ENCODE measurements at places on chromosomes 5 and 9.

DNA sequence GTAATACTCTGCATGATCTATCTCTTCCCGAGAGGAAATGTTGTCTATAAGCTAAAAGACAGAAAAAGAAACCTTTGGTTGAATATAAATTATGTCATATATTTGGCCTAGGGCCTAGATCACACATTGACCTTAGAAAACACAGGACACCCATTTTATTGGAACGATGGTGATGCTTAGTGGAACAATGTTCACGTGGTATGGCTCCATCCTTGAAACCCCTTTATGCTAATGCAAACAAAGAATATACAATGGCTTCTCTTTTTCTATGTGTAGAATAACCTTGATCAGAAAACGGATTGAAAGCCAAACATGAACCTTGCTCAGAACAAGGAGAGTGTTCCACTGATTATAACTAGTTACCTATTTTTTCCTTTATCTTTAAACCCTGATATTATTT is 24.5 kb downstream of the MRPS27 start:
- DNase-seq = no peak

DNA sequence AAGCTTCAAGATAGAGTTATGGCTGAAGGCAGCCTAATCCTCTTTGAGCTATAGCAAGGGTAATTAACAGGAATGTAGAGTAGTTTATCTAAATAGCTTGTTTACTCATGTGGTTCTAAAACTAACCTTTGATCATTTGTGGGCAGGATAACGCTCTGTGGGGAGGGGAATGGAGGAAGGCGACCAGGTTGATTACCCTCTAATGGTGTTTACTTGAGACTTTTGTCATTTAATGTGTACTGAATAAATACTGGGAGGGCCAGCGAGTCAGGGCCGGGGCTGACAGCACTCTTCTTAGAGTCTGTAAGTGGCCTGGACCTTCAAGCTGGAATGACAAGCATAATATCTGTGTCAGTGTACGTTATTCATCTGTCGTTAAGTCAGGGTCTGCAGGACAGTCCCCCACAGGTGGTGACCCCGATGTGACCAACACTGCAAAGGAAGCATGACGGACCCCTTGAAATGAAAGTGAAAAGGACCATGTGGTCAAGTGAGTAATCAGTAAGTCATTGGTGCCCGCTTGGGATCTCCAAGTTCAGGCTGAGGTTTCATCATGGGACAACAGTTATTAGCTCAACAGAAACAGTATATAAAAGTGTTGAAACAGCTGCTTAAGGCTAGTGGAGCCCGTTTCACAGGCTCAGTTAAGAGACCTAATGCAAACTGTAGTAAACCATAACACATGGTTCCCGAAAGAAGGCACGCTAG is 162.6 kb downstream of the CPLANE1 start:
- DNase-seq = peak; percentile 86

DNA sequence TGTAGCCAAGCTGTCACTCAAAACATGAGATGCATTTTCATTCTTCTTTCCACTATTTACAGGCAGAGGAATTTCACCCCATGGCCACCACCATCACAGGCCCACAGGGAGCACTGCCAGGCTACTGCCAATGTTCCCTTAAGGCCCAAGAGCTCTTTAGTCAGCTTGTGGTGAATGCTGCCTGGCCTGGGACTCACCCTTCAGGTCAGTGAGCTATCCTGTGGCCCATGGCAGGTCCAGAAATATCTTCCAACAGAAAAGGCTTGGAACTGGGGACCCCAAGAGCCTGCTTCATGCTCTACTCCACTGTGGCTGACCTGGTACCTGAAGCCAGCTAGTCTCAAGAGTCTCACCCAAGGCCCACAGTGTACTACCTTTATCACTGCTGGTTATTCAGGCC is 1518.7 kb upstream of the CDH9 start:
- no peak for DNase-seq

DNA sequence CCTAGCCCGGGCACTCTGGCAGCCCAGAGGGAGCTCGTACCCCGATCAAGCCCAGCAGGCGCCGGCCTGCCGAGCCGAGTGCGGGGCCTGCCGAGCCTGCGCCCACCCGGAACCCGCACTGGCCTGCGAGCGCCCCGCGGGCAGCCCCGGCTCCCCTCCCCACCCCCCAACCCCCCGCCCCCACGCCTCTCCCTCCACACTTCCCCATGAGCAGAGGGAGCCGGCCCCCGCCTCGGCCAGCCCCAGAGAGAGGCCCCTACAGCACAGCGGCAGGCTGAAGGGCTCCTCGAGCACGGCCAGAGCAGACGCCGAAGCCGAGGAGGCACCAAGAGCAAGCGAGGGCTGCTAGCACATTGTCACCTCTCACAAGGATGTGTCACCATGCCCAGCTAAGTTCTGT is 36.2 kb upstream of the CCDC180 start:
- peak; percentile 83 for DNase-seq

DNA sequence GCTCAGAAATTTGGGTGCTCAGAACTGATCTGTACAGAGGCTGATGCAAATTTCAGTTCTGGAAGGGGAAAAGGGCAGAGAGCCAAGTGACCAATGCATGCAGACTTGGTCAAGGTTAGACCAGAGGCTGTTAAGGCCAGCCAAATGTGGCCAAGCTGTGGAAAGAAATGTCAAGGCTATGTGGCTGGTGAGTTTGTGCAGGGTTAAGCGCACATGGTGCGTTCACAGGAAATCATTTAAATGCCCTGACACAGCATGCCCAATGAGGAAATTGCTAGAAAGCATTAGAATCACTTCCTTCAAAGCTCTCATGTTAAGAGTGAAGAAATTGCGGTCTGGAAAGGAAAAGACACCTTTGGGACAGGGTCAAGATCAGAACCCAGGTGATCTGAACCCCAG is 58.0 kb downstream of the PTPN3 start:
- DNase-seq = no peak
